Thymus (tissue), 14 donors: ENCODE measurements at places on chromosomes 6 and 20.

DNA sequence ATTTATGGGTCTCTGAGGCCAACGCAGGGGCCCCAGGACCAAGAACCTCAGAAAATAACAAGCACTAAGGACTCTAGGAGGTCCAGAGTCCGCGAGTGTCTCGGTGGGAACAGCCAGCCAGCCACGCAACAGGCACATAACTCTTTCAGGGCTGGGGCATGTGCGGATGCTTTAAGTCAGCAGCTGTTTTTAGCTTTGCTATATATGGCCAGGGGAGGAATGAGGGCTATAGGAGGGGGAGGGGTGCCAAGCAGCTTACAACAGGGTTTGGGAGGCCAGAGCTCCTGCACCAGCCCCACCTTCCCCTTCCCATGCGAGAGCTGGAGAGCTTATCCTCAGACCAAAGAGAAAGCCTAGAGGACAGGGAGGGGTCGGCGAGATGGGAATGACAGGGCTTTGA, 6.2 kb downstream of the JPH2 start:
- DNase-seq: no peak

GRCh38 chr6:3235486-3235885, 8.0 kb upstream of the TUBB2B start:
- DNase-seq: no peak

DNA sequence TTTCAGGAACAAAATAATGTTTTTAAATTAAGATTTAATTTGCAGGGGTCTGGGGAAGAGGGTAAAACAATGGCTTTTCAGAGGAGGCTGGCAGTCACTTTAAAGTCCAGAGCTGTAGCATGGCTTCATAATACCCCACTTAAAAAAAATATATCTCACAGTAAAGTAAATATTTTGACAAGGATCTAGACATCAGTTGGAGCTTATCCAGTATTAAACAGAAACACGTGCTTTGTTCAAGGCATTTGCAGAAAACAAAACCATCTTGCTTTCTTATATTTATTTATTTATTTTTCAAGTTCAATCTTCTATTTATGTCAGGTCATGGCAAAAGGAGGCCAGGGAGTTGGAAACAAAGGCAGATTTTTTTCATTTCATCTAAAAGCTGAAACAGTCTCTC, 53.3 kb upstream of the PRL start:
- no peak for DNase-seq

DNA sequence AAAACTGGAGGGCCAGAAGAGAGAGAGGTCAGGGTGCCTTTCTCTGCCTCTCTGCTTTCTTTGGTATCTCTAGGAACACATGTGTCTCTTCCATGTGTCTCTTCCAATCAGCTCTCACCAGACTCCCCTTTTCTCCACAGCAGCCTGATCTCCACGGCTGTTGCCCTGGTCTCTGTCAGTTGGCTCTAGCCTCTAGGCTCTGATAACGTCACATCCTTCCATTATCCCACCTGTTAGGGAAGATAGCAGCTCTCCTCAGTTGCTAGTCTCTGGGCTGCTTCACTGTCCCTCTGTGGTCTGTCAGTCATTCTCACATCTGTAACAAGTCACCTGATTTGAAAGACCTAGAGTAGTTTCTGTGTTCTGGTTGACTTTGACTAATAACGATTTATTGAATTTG, 80.2 kb downstream of the PLCB4 start:
- no peak for DNase-seq

GRCh38 chr6:118168421-118168820, 261.4 kb downstream of the SLC35F1 start:
- DNase-seq: no peak

DNA sequence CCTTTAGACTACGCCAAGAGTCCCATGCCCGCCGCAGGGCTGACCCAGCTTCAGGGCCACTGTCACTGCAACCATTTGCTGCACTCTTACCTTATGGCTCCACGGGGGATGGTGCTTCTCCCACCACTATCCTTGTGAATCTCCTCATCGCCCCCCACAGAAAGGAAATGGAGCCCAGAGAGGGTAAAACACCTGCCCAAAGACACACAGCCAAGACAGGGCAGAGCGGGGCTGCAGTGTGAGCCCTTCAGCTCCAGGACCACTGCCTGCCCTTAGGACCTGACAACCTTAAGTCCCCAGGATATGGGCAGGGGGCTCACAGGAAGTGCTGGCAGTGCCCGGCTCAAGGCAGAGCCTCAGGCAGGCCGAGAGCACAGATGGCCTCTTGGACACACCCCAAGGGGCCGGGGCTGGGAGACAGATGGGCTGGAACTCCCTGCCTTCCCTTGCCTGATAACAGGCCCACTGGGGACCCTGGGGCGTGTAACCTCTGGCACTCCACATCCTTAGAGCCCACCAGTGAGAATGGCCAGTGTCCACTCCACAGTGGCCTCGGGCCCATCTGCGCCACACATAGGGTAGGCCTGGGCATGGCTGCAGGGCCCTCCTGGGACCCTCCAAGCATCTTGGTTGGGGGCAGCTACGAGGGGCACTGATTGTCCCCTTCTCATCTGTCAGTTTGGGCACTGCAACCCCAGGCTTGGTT, 265.2 kb downstream of the TAF4 start:
- DNase-seq: no peak

DNA sequence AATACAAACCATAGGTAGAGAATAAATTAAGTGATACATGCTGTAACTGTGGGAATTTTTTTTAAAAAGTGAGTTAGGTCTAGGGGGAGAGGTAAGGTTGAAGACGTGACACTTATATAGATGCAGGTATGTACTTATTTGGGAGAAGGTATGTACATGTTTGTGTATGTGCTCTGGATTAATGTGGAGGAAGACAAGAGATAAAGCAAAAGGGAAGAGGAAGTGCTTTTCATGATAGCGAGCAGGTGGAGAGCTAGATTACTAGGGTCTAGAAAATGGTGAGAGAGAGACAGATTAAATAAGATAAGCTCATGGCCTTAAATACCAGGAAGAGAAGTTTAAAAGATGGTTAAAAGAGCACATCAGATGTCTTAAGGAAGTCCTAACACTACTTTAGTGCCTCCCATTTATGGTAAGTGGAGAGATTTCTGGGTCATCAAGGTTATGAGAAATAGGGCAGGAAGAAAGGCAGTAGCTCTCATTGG, 92.5 kb downstream of the MAN1A1 start:
- DNase-seq: no peak

DNA sequence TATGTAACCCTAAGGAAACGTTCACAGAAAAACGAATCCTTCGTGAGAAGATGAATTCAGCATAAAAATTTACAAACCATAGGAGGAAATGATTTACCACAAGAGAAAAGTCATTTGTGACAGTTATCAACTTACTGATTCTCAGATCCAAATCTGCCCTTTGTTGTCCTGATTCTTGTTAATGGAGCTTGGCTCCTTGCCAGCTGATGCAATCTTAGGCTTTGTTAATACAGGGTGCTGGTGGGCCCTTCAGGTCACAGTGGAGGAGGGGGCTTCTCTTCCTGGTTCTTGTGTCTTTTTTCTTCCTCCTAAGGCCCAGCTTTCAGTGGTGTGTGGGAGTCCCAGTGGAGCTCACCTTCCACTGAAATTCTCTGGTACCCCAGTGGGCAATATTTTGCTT, 108.4 kb upstream of the MAP3K7 start:
- DNase-seq: no peak

DNA sequence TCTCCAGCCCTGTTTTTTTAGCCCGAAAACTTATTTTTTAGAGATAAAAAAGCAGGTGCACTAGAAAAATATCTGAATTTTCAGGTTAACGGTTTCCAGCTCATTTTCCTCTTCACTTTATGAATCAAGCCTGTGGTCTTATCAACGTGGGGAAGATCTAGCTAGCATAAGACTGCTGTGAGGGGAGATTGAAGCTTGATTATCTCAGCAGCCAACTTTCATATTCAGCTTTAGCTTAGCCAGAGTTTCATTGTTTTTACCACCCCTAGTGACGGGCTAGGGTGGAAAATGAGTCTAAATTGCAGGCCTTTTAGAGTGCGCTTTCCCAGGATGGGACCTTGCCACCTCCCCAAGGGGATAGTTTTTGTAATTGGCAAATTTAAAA, 11.9 kb upstream of the RBM38 start:
- no peak for DNase-seq

- no peak for DNase-seq
These were observed 14.7 kb downstream of the DSE start for GRCh38 chr6:116385459-116385802.

DNA sequence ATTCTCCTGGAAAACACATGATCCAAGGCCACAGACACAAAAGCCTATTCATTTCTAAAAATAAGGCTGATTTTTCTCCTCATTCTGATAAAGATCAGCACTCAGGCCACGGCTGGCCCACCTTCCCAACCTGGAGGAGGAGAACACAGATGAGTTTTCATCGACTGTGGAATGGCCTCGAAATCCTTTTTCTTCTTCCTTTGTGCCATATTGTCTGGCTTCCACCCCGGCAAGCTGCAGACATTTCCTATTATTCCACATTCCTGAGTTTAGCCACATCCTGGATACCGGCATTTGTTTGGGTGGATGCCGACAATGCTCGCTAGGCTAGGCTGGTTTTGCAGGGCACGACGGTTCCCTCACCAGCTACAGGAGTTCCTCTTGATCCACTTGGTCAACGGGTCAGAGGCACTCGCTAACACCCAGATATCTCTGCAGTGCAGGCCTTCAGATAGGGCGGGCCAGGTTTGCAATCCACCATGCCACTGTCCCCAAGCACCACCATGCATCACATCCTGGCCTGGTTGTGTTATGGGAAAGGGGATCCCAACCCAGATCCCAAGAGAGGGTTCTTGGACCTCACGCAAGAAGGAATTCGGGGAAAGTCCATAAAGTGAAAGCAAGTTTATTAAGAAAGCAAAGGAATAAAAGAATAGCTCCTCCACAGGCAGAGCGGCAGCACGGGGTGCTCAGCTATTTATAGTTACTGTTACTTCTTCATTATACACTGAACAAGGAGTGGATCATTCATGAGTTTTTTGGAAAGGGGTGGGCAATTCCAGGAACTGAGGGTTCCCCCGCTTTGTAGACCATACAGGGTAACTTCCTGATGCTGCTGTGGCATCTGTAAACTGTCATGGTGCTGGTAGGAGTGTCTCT, 4.2 kb upstream of the CTSZ start:
- no peak for DNase-seq

GRCh38 chr6:124073820-124074587, 270.3 kb downstream of the NKAIN2 start:
- no peak for DNase-seq

DNA sequence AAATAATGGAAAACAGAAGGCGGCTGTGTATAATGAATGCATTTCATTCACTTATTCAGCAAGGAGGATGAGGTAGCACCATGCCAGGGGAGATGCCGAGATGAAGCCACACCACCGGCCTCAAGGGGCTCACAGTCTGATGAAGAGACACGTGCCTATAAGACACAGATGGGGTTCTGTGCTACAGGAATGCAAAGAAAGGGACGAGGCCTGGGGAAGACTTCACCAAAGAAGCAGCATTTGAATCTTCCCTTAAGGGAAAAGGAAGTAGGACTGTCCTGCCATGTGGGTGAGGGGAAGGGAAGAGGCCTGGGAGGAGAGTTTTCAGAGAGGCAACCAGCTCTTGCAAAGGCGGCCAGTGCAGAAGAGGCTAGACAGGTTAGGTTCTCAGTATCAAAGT, 98.9 kb downstream of the PSMG4 start:
- no peak for DNase-seq

- no peak for DNase-seq
These were observed 55.7 kb downstream of the RALY start for GRCh38 chr20:34049389-34049788.

- no peak for DNase-seq
These were observed 22.7 kb downstream of the MRPL14 start for GRCh38 chr6:44104481-44105021.

GRCh38 chr20:12623870-12624269, 384.9 kb upstream of the SPTLC3 start:
- no peak for DNase-seq

GRCh38 chr6:30615219-30615957, 1.7 kb downstream of the PPP1R10 start:
- no peak for DNase-seq

- DNase-seq: peak; percentile 88
These were observed 27.7 kb downstream of the ALDH5A1 start for GRCh38 chr6:24522228-24523176.

- DNase-seq: no peak
These were observed 77.4 kb upstream of the TMEM170B start for GRCh38 chr6:11460001-11460668.

- no peak for DNase-seq
These were observed 304.9 kb upstream of the RNF24 start for GRCh38 chr20:4320291-4320690.

DNA sequence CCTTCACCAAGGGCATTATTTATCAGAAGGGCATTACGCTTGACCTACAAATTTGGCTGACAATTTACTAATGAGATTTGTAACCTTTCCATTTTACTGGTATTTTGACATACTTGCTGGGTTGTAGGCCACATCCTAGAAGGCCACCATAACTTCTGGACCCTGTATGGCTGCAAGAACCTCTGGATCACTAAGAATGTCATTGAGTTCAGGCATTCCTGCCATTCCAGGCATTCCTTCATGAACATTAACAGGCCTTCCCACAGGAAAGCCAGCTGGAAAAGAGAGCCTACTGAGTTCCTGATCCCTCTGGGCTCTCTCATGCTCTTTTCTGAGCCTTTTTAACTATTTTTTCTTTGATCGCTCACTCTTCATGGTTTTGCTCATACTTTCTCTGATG, 28.4 kb upstream of the SLC35A1 start:
- DNase-seq: no peak

- DNase-seq: no peak
These were observed 83.2 kb upstream of the TAB2 start for GRCh38 chr6:149234051-149234962.

DNA sequence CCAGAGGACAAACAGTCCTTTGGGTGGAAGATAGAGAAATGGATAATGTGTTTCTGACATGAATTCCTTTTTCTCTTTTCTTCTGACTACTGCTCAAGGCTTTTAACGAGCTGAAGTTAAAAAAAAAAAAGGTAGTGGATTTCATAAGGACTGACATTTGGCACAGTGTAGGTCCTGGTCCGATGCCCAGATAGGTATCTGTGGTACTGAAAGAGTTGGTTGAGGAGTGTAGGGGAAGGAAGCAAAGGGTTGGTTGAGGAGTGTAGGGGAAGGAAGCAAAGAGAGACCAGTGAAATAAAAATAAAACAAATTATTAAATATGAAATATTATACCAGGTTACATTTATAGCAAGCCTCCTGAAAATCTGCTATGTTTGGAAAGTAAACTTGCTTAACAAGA, 11.8 kb downstream of the UTRN start:
- DNase-seq: no peak

- no peak for DNase-seq
These were observed 13.0 kb downstream of the GMDS start for GRCh38 chr6:2232445-2232844.

GRCh38 chr6:70225055-70225454, 77.8 kb downstream of the COL9A1 start:
- no peak for DNase-seq

DNA sequence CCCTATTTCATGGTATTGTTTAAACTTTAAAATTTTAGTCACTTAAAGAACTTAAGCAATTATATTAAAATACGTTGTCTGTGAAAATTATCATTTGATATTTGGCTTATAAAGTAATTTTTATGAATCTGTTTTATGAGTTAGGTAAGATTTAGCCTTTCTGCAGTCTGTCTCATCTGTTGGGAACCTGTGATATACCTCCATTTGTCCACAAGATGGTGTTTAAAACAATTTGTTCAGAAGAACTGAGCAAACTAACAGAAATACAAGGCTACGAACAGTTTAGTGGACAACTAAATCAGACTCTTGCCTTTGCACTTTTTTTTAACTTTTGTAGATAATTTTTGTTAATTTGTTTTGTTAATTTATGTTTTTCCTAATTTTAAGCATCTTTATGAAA, 92.4 kb downstream of the COL9A1 start:
- DNase-seq: no peak
